ENCODE measurements at places on chromosomes 1 and 21.

DNA sequence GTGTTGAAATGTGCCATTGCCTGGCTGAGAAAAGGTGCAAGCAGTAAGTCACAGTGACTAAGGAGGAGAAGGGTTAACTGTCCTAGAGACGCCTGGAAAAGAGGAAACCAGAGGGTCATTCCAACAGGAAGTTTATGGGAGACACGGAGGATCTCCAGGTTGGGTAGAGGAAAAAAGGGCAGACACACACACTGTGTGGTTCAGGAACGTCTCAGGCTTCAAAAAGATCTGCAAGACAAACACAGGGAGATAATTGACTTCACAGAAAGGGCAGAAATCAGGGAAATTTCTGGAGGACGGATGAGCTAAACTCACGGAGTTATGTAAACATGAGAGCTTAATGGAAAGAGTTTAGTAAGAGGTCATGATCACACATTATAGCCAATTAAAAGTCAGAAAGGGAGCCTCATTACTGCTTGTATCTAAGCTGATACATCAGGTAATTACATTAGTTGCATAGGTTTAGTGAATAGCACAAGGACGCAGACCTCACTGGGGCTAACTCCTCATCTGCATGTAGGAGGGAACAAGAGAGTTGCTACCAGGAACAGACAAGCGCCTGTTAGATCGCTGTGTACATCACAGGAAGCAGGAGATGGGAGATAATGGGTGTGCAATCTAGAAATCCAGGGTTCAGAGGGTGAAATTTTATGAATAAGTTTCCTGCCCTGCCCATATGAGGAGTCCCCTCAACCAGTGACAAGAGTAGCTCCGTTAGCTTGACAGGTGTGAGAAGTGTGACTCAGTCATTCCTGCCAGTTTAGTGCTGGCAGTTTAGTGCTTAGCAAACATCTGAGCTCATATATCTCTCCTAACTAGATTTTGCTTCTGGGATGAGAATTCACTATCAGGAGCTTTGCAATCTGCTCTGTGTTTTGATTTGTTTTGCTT is 96.6 kb upstream of the TNR start:
- DNase-seq, result peak; percentile 41

DNA sequence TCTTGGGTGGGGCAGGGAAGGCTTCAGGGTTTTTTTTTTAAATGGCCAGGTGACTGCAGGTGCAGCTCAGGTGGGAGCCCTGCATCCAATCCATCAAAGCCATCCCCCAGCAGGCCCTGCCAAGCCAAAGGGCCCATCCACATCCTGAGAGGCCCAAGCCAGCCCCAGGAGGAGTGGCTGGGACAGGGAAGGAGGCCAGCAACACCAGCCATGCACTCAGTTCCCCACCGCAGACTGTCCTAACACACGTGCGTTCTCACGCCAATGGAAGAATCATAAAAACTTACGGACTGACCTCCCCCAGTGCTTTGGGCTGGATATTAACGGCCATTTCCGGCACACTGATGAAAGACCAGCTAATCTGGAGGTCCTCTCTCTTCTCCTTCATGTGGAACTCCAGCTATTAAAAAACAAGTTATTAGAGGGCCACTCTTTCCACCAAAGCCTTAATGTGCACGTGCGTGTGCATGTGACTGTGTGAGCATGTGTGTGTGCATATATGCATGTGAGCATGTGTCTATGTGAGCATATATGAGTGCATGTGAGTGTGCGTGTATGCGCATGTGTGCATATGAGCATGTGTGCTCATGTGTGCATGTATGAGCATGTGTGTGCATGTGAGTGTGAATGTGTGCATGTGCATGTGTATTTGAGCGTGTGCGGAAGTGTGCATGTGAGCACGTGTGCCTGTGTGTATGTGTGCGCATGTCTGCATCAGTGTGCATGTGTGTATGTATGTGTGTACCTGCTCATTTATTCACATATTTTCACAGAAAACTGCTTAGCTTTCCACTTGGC is 35.1 kb downstream of the C2CD2 start:
- no peak for DNase-seq

DNA sequence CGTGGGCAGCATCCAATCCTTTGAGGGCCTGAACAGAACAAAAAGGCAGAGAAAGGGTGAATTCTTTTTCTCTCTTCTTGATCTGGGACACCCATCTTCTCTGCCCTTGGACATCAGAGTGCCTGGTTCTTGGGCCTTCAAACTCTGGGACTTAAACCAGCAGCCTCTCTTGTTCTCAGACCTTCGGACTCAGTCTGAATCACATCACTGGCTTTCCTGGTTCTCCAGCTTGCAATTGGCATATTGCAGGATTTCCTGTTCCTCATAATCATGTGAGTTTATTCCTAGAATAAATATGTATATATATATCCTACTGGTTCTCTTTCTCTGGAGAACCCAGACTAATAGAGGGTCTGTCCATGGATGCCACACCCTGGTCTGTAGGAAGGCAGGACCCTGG is 16.3 kb upstream of the TENT5C start:
- DNase-seq, result no peak

DNA sequence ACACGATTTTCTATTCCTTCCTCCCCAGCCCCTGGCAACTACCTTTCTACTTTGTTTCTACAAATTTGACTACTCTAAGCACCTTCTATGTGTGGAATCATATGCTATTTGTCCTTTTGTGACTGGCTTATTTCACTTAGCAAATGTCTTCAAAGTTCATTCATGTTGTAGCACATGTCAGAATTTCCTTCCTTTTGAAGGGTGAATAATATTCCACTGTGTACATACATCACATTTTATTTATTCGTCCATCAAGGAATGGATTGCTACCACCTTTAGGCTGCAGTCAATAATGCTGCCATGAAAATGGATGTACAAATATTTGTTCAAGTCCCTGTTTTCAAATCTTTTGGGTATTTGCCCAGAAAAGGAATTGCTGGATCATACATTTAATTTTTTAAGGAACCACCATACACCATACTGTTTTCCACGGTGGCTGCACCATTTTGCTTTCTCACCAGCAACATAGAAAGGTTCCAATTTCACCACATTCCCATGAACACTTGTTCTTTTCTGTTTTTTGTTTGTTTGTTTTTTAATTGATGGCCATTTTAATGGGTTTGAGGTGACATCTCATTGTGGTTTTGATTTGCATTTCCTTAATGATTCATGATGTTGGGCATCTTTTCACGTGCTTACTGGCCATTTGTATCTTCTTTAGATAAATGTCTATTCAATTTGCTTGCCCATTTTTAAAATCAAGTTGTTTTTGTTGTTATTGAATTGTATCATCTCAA is 3.3 kb upstream of the PDZK1 start:
- no peak for DNase-seq

- DNase-seq, result peak; percentile 35
Measured at GRCh38 chr1:97489834-97490233, 431.0 kb downstream of the DPYD start.

GRCh38 chr1:228514421-228514820 is 27.2 kb downstream of the RNF187 start:
- DNase-seq, result no peak

DNA sequence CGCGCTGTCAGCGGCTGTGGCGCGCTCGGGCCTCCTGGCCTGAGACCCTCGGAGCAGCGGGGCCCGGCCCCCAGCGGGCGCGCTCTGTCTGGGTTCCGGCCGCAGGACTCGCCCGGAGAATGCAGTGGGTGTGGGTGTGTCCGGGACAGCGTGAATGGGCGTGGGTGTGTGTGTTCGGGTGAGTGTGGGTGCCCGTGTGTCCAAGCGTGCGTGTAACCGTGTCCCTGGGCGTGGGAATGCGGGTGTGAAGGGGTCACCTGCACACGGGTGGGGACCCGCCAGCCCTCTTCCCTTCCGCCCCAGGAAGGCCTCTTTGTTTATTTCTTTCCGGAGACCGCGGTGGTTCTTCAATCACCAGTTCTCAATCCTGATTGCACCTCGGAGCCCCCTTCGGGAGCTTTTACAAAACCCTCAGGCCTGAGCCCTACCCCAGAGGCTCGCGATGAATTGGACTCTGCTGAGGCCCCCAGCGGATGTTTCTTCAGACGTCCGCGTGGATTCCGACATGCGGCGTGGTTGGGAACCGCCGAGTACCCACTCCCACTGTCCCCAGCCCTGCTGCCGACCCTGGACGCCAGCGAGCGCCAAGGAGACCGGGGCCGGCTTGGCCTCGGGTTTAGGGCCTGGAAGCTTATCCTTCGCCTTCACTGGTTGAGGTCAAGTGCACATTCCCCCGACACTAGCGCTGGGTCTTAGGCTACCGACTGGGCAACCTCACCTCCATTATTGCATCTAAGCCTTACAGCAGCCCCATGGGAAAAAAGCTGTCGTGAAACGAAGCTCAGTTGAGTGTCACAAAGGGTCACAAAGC is 19.3 kb downstream of the SERTAD4 start:
- no peak for DNase-seq

- no peak for DNase-seq
Measured at GRCh38 chr1:226665505-226666163, 73.4 kb downstream of the ITPKB start.

DNA sequence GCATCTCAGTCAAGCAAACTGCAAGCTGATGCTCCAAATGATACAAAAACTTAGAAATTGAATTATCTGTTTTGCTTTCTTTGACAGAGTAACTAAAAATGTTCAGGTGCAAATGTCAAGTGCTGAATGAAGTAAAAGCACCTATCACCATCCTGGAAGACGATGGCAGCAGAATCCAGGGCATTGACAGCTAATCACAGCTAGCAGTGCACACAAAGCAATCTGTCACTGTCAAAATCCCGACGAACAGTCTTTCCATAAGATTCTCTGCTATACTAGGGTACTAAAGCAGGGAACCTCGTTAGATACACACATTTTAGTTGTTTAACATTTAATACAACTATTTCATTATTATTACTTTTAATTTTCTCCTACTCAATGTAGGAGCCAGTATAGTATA is 233.3 kb downstream of the BRINP3 start:
- DNase-seq, result no peak

DNA sequence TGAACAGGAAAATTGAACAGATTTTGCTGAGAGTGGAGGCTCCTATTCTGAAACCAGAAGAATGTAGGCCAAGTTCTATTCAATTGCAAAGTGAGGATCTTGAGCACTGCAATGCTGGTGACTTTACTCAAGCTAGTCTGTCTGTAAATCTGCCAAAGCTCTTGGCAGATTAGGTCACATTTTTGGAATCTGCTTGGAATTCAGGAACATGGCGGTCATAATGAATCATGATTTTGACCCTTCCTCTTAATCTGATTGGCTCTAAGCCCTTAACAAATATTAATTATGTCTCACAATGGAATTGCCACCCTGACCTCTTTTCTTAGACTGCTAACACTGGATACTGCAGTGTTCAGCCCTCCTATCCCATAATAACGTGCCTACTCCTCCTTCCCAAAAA is 7.2 kb upstream of the GNG12 start:
- no peak for DNase-seq

DNA sequence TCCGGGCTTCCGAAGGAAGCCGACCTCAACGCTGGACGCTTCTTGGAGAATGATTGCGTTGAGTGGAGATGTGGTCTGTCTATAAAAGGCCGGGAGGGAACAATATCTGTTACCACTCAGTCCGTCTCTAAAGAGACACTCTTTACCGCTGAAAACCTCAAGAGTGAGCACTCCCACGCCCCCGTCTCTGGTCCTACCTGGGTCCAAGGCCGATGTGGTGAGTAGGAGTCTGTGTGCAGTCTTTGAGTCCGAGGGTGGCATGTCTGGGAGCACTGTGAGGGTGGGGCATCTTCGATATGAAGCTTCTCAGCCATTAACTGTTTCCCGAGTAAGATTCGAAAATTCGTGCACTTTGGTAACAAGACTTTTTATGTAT is 576 bp downstream of the ZFP69 start:
- peak; percentile 13 for DNase-seq

- peak; percentile 100 for DNase-seq
Measured at GRCh38 chr1:200483491-200484143, 73.8 kb upstream of the ZNF281 start.

GRCh38 chr1:81617308-81617967 is 183.3 kb upstream of the ADGRL2 start:
- DNase-seq, result no peak

DNA sequence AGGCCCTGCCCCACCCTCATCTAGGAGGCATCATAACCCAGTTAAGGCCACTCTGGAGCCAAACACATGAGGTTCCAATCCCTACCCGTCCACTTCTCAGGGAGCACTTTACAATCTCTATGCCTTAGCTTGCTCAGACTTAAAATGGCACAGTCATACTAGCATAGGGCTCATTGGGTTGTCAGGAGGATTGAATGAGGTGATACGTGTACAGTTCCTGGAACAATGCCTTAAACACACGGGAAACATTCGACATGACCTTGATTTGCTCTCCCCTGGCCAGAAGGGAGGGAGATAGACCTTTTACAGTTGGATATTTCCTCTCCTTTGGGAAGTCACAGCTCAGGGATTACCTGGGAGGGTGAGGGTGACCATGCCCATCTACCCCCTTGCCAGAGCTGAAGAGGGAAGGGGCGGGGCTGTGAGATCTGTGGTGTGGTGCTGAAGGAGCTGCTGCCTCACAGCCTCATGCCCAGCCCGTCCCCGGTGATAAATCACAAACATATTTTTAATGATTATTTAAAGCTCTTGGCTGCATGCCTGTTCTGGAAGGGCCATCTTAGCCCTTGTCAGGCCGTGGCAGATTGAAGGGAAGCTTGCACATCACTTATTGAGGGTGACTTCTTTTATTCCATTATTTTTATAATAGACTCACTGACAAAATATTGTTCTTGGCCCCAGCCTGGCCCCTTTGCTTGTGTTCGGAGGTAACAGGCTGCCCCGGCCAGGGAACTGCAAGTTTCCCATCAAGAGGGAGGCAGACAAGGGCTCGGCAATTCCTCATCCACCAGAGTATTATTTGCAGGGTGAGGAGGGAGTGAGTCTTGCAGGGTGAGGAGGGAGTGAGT is 83.4 kb downstream of the FOXD2 start:
- DNase-seq, result no peak

GRCh38 chr1:169214598-169214997 is 108.1 kb downstream of the ATP1B1 start:
- no peak for DNase-seq

DNA sequence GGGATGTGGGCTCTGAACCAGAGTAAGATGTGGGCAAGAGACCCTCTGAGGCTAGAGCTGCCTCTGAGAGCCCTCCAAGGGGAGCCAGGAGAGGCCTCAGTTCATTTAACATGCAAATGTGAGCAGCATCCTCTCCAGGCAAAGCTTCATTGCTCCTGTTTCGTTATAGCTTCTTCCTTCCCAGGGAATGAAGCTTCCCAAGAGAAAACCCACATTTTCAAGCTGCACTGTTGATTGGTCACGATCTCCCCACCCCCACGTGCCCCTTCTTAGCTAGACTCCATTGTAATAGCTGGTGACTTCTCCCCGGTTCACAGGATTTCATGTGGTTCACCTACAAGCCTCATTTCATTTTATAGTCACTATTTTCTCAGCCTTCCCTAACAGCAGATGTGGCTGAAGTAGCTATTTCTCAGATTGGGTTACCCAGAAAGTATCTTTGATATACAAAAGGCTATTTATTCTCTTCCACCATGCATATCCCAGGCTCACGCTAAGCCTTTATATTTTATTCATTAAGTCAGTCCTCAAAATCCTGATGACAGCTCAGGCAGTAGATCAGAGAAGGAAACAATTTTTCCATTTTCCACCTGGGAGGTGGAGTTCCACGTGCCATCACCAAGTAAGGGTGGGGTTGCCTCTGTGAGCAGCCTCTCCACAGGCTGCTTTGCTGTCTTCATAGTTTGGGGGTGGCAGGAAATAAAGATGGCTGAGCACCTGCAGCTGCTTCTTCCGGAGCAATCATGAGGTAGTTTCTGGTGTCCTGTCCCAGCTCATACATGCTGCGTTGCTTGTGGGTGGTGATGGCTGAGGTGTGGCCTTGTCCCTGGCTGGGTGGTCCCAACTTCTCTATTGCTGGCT is 178.3 kb upstream of the RAB4A start:
- no peak for DNase-seq
